ENCODE measurements at places on chromosomes 2 and 18.
A peak's percentile ranks its signal among the peaks of the same experiment; 100 is the strongest.

DNA sequence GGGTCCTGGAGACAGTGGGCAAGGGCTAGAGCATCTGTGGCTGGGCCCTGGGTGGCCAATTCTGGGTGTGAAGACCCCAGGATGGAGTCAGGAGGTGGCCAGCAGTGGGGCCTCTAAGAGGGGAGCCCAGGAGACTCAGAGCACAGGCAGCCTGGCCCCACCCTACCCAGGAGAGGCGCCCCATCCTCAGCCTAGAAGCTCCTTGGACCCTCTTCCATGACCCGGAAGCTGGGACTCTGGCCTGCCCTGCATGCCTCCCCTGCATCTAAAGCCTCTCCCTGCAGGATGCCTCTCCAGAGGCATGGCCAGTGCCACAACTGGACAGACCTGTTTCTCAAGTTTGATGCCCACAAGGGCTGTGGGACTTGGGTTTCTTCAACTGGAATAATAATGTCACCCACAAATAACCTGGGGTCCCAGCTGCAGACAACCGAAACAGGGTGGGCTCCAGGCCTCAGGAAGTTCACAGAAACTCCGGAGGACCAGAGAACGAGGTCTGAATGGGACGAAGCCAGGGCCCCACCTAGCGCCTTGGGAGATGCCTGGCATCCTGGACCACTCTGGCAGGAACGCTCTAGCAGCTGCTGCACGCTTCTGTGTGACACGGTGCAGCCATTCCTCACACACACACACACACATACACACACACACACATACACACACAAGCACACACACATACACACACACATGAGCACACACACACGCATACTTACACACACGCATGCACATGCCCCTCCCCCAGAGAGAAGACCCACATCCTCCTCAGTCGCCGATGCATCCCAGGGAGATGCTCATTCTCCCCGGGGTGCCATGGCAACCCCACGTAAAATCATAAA, 16.4 kb downstream of the KCNIP3 start:
- peak; percentile 83 for DNase-seq

GRCh38 chr2:106833256-106833655, 52.7 kb downstream of the ST6GAL2 start:
- no peak for DNase-seq

DNA sequence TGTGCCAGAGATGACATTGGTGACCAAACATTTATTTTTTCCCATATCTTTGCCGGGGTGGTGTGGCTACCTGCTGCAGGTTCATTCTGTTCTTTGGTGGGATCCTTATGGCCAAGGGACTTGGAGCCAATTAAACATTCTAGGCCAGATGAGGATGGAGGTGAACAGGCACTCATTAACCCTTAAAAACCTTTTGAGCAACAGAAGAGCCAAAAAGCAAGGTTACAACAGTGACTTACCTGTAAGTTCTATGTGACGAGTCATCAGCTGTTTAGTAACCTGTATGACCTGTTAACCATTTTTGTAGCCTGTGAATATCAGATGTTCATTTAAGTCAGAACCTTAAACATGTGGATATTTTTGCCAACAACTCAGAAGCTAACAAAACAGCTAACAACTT, 105.6 kb downstream of the XRCC5 start:
- no peak for DNase-seq

GRCh38 chr2:2286592-2286991, 44.5 kb downstream of the MYT1L start:
- no peak for DNase-seq

DNA sequence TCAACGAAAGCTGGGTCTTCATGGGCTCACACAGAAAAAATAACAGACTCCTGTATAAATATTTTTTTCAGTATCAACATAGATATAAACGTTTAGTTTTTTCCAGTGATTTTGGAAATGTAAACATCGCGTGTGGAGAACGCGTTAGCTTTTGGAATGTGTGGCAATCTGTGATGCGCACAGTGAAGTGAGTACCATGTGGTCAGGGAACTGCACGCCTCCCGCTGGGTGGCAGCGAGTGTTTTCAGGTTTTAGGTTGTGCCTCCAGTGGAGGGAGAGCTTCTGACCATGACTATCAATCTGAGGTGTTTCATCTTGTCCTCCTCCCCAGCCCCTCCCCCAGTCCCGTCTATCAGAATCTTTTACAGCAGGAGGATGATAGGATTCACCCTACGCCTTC, 127.8 kb downstream of the ARHGAP28 start:
- DNase-seq, result no peak

DNA sequence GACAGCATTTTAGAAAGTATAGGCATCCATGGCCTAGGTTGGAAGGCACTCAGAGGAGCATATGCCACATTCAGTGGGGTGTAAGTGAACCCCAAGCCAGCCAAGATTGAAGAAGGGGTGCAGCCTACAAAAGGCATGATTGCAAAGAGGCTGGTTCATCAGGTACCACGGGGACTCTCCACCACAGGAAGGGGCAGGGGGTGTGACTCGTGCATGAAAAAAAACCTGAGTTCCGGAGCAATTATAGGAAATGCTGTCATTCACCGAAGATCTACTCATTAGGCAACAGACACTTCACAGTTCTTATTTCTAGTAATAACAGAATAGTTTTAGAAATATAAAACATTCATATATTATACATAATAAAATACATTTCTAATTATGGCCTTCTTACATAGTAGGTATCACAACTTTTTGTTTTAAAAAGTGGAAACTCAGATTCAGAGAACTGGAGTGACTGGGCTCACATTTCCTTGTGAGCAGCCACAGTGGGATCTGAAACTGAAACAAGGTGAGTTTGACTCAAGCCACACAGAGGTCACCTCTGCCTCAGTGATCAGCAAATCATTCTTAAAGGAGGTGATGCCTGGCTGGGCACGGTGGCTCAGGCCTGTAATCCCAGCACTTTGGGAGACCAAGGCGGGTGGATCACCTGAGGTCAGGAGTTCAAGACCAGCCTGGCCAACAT, 188.4 kb upstream of the GYPC start:
- DNase-seq, result no peak

- no peak for DNase-seq
These were observed 97.2 kb downstream of the RTN4 start for GRCh38 chr2:54952978-54953456.

GRCh38 chr2:108428286-108429009, 20.6 kb upstream of the GCC2 start:
- no peak for DNase-seq

DNA sequence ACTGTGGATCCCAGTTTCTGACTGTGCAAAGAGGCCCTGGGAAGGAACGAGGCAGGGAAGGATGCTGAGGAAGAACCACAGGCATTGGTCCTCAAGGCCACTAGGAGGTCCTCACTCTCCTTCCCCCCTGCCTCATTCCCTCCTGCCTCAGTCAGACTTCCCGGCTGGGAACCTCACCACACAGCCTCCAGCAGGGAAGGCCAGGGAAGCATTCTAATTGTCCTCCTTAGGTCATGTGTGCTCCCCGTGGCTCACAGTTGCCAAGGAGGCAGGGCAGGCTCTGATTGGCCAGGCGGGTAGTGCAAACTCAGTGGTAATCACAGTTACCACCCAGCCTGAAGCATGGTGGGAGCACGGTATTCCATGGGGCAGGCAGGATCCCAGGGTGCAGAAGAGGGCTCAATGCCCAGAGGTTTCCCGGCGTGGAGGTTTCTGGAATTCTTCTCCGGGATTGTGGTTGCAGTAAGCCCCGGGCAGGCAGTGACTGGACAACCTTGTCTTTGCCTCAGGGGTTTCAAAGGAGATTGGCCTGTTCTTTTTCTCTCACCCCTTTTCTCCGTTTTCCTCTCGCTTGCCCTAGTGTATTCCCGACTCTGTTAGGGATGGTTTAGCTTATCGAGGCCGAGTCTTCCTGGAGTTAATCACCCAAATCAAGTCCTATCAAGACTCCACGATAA, 27.1 kb downstream of the FER1L5 start:
- DNase-seq, result no peak

- DNase-seq, result no peak
These were observed 50.6 kb downstream of the RAPH1 start for GRCh38 chr2:203484266-203485112.

DNA sequence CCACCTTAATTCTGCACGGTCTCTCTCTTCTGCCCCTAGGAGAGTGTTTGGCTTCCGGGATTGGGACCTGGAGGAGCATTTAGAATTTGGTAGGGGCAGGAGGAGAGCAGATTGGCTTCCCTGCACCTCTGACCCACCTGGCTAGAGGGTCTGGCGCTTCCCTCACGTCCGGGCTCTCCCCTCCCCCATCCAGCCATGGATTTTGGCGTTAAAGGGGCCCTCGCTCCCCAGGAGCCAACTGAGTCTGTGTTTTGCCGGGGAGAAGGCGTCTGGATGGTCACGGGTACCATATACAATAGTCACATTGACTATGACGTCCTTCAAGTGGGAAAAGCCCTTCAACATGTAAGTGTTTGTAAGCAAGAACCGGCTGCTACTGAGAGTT, 6.6 kb downstream of the HOXD3 start:
- no peak for DNase-seq

DNA sequence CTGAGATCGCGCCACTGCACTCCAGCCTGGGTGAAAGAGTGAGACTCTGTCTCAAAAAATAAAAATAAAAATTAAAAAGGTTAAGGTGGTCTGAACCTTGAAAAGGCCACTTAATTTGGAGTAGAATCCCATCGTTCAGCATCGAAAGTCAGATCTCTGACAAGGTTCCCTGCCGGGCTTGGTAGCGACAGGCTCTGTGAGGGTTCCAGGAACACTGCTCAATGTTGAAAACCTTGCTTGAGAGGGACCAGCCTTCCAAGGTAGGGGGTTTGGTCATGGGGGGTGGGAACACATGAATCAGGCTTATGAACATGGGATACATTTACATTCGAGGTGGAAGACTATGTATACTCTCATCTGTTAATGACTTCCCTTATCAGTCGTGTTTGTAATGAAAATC, 232.2 kb downstream of the FHOD3 start:
- DNase-seq, result no peak

DNA sequence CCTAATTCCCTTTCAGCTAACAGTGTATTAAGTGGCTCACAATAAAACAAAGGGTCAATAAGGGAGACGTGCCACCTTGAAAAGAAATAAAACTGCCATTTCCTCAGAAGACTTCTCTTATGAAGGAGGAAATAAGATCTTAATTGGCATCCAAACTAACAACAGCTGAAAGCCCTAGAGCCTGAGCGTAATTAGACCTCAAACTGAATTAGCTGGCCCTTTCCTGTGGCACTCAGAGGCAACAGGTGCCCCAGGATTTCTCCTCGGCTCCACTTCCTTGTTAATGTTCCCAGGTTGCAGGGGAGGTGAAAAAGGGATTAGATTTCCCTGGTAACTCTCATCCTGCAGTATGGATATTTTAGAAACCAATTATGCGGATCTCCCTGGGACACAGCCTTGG, 804.3 kb downstream of the DCDC2C start:
- DNase-seq, result peak; percentile 4

Data from brain (organoid and tissue), 16 donors.